ENCODE measurements at places on chromosomes 11 and 22.

DNA sequence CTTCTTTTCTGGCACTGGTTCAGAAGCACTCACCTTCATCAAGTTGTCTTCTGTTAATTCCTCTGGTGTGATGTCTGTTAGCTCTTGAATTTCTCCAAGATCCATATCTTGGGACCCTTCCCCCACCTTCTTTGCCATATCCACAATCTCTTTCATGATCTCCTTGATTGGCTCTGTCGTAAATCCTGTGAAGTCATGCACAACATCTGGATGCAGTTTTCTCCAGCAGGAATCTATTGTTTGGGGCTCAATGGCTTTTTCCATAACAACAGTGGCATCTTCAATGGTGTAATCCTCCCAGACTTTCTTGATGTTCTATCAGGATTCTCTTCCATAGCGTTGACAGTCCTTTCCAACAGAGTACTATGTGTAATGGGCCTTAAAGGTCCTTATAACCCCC lies 96.9 kb downstream of the CSTPP1 start:
- DNase-seq: no peak

DNA sequence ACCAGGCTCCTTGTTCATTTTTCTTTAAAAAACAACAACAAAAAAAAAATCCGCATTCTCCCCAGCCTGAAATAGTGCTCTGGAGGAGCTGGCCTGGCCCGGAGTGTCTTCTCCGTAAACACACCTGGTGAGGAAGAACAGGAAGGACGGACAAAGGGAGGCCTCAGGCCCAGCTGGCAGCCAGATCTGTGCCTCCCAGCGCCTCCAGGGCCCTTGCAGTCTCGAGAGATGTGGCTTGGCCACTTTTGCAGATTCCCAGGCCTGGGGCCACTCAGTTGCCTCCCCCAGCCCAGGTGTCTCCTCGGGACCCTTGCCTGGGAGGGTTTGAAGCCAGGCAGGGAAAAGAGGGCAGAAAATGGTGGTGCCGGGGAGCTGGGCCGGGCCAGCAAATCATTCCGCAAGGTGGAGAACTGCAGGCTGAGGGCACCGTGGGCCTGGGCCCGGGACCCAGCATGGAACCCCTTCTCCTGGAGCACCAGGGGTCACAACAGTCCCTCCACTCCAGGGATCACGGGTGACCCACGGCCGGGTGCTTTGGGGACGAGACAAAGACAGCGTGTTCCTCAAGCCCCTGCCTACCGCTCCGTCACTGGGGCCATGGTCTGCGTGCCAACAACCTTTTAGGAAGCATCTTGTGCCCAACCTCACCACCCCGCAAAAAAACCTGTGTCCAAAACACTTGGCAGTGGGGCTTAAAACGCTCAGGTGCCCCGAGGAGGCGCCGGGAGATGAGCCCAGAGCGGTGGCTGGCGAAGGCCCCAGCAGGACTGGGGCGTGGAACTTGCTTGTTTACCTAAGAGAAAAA lies 67.1 kb upstream of the WNT7B start:
- DNase-seq: no peak

GRCh38 chr22:31215018-31215535 lies 3.0 kb downstream of the LIMK2 start:
- DNase-seq: no peak

DNA sequence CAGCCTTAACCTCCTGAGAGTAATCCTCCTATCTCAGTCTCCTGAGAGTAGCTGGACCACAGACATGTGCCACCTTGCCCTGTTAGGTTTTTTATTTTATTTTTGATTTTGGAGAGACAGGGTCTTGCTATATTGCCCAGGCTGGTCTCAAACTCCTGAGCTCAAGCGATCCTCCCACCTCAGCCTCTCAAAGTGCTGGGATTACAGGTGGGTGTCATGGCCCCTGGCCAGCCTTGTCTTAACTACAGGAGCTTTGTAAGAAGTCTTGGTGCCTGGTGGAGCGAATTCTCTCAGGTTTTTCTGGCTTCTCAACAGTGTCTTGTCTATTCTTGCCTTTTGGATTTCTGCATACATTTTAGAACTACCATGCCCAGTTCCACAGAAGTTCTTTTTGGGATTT lies 546.4 kb downstream of the TBC1D22A start:
- DNase-seq: no peak

- DNase-seq: no peak
Observed at GRCh38 chr22:39181778-39182177, 29.3 kb upstream of the CBX7 start.

DNA sequence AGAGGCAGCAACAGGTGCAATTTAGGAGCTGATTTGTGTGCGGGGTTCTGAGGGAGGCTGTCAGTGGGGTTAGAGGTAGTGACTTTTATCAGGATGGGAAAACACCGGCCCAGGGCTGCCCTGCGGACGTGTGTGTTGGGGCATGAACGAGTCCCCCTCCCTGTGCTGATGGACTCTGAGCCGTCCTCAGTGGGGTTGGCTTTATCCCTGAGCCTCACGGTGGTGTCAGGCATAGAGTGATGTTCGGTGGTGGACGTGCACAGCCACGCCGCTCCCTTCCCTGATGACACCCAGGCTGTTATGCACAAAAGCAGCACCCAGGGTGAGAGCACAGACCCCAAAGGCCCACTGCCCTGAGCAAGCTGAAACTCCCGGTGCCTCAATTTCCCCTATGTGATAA lies 809.1 kb downstream of the BRD1 start:
- DNase-seq: no peak

DNA sequence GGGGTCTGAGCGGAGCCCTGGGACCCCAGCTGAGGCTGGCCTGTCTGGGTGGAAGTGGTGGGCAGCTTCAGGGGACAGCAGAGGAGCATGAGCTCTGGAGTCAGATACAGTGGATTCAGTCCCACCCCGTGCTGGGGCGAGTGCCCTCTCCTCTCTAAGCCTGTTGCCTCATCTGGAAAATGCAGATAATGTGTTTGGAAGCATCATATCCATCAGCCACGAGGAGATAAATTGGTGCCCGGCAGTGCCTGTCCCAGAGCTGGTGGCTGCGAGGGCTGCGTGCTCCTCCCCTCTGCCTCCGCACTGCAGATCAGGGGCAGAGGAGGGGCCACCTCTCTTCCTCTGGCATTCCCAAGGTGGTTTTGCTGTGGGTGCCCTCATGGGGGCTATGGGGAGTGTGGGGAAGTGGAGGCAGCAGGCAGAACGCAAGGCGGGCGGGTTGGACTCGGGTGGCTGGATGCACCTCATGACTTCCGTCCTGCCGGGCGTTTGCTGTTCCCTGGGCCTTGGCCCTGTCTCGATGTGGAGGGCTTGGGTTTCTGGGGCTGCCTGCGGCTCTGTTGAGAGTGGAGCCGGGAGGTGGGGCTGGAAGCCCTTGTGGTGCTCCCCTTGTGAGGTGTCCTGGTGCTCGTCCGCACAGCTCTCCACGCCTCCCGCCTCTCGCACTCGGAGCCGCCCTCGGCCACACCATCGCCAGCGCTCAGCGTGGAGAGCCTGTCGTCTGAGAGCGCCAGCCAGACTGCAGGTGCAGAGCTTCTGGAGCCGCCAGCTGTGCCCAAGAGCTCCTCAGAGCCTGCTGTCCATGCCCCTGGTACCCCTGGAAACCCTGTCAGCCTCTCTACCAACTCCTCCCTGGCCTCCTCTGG lies 20.9 kb downstream of the MICALL1 start:
- no peak for DNase-seq

- DNase-seq: no peak
Observed at GRCh38 chr11:62046568-62047100, 77.2 kb upstream of the INCENP start.
